Thymus (tissue), 14 donors: ENCODE measurements at places on chromosomes 11 and 22. TPM values are rescaled to one million over a fixed set of nuclear protein-coding genes. Genes with fewer than 3 reads are reported as not detected.

The MEI1 gene
- total RNA-seq: 9.2 TPM

The CABP4 gene
- total RNA-seq: 0.52 TPM

The CECR2 gene
- 0.42 TPM for total RNA-seq

The MRGPRE gene
- not detected for total RNA-seq

The XNDC1N gene
- total RNA-seq: 6.9 TPM

The IGLL5 gene
- total RNA-seq: 2.3 TPM

The KRTAP5-9 gene
- total RNA-seq: not detected

DNA sequence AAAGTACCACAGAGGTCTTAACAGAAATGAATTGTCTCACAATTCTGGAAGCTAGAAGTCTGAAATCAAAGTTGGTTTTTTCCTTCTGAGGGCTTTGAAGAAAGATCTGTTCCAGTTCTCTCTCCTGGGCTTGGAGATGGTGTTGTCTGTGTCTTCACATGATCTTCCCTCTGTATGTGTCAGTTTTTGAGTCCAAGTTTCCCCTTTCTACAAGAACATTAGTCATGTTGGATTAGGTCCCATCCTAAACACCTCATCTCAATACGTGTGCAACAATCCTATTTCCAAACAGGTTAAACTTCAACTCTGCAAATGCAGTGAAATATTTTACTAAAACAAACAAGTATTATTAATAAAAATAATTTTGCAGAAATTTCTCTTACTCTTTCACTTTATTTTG lies 3.1 kb upstream of the PTS start:
- H3K36me3 ChIP-seq: no peaks in the 10 kb centered on the region
- no peaks in the 10 kb centered on the region for H3K27me3 ChIP-seq
- peaks cover 8% of the 10 kb centered on the region for H3K4me1 ChIP-seq
- DNase-seq: no peak
- H3K4me3 ChIP-seq: no peak overlapping the region

DNA sequence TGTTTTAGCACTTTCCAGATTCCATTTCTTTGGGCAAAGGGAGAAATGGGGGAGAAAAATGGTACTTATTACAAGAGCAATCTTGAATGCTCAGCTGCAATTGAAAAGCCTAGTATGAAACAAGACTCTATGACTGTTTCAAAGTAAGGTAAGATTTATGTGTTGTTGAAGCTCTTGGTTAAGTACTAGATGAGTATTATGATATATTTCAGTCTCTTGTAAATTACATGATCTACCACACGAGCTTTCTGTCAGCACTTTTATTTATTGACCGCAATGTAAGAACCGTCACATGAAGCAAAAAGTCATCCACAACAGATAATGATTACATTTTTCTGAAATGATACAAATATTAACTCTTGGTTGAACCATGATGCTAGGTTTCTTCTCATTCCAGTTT lies 906.7 kb upstream of the CHORDC1 start:
- H3K36me3 ChIP-seq: no peaks in the 10 kb centered on the region
- H3K27me3 ChIP-seq: no peaks in the 10 kb centered on the region
- no peak overlapping the region for H3K4me3 ChIP-seq
- DNase-seq: no peak

GRCh38 chr11:83162377-83162776 lies 5.4 kb downstream of the PCF11 start:
- no peak overlapping the region for H3K4me3 ChIP-seq
- no peaks in the 10 kb centered on the region for H3K4me1 ChIP-seq
- DNase-seq: no peak
- no peaks in the 10 kb centered on the region for H3K27me3 ChIP-seq
- no peak overlapping the region for H3K27ac ChIP-seq

GRCh38 chr11:26779074-26779865 lies 57.4 kb upstream of the SLC5A12 start:
- no peak overlapping the region for H3K27ac ChIP-seq
- H3K4me1 ChIP-seq: no peaks in the 10 kb centered on the region
- H3K36me3 ChIP-seq: no peaks in the 10 kb centered on the region
- no peaks in the 10 kb centered on the region for H3K27me3 ChIP-seq

- H3K36me3 ChIP-seq: no peaks in the 10 kb centered on the region
- no peak overlapping the region for H3K4me3 ChIP-seq
- no peak overlapping the region for H3K27ac ChIP-seq
Measured at GRCh38 chr11:69981119-69981784, 96.9 kb upstream of the ANO1 start.

DNA sequence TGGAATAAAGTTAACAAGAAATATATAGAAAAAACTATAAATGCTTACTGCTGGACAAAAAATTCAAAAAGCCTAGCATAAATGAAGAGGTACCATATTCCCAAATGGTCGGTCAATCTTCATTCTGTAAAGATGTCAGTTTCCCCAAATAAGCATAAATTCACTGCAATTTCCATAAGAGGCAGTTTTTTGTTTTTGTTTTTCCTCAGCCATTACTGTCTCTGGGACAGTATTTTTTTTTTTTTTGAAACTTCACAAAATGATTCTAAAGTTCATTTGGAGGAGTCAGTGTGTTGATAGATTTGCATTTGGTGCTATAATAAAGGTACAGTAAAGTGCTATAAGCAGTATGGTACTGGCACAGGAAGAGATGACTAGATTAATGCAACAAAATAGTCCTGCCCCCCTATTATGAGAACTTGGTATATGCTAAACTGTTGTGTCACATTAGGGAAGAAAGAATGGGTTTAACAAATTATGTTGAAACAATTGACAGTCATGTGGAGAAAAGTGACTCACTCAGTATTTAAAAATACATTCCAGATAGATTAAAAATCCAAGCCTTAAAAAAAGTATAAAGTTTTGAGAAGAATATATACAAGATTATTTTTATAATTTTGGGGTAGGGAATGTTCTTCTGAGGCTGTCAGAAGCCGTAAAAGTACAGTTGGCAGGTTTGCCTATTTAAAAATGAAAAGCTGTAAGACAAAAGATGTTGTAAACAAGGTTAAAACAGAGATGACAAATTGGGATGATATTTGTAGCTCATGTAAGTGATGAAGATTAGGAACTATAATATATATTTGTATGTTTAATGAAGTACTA lies 2.6 kb upstream of the FTH1 start:
- no peak for DNase-seq
- no peak overlapping the region for H3K27ac ChIP-seq
- peaks cover 2% of the 10 kb centered on the region for H3K36me3 ChIP-seq
- H3K4me3 ChIP-seq: no peak overlapping the region

GRCh38 chr22:50316114-50317065 lies 8.9 kb upstream of the PLXNB2 start:
- H3K27ac ChIP-seq: no peak overlapping the region
- DNase-seq: no peak
- no peaks in the 10 kb centered on the region for H3K27me3 ChIP-seq
- no peaks in the 10 kb centered on the region for H3K36me3 ChIP-seq
- H3K4me1 ChIP-seq: peaks cover 25% of the 10 kb centered on the region

- H3K27me3 ChIP-seq: no peaks in the 10 kb centered on the region
- no peaks in the 10 kb centered on the region for H3K36me3 ChIP-seq
- no peak for DNase-seq
- H3K27ac ChIP-seq: no peak overlapping the region
- H3K4me1 ChIP-seq: peaks cover 9% of the 10 kb centered on the region
Measured at GRCh38 chr22:30903876-30904460, 64.6 kb downstream of the MORC2 start.

- no peak overlapping the region for H3K4me3 ChIP-seq
- DNase-seq: no peak
- H3K27me3 ChIP-seq: no peaks in the 10 kb centered on the region
- H3K4me1 ChIP-seq: no peaks in the 10 kb centered on the region
Measured at GRCh38 chr11:108933630-108934029, 268.8 kb downstream of the DDX10 start.

- no peak overlapping the region for H3K4me3 ChIP-seq
- H3K36me3 ChIP-seq: no peaks in the 10 kb centered on the region
- H3K27me3 ChIP-seq: no peaks in the 10 kb centered on the region
- no peaks in the 10 kb centered on the region for H3K4me1 ChIP-seq
- no peak for DNase-seq
Measured at GRCh38 chr11:112847568-112847967, 113.7 kb upstream of the NCAM1 start.

- no peak overlapping the region for H3K27ac ChIP-seq
- H3K4me3 ChIP-seq: no peak overlapping the region
- H3K4me1 ChIP-seq: no peaks in the 10 kb centered on the region
- no peaks in the 10 kb centered on the region for H3K27me3 ChIP-seq
Measured at GRCh38 chr22:33788927-33789326, 131.3 kb downstream of the LARGE1 start.

GRCh38 chr11:26519469-26519868 lies 52.6 kb downstream of the MUC15 start:
- H3K27ac ChIP-seq: no peak overlapping the region
- H3K4me1 ChIP-seq: no peaks in the 10 kb centered on the region
- no peaks in the 10 kb centered on the region for H3K36me3 ChIP-seq
- no peaks in the 10 kb centered on the region for H3K27me3 ChIP-seq
- H3K4me3 ChIP-seq: no peak overlapping the region

DNA sequence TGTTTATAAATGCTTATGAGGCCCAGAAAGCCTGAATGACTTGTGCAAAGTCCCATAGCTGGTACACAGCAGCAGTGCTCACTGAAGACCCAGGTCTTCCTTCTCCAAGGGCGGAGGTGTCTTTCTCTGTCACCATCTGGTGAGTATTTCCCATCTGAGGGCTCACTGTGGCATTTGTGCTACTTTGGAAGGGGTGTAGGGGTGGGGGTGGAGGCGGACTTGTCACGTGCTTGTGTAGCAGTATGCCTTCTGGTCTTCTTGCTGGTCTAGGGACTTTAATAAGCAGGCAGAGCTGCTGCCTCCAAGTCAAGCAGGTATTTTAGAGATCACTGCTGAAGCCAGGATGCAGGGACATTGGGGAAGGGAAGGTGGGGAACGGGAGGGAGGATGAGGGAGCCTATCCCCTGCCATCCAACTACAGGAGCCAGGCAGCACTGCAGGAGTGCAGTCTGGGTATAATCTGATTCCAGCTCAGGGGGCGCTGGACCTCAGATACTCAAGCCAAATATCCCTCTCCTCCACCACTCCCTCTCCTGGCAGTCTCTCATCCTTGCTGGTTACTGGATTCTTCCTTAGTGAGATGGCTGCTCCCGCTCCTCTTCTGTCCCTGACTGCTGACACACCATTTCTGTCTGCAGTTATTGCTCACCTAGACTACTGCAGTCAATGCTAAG lies 3.4 kb downstream of the ABCC8 start:
- H3K27me3 ChIP-seq: peaks cover 36% of the 10 kb centered on the region
- no peaks in the 10 kb centered on the region for H3K4me1 ChIP-seq
- no peaks in the 10 kb centered on the region for H3K36me3 ChIP-seq
- DNase-seq: no peak
- H3K27ac ChIP-seq: no peak overlapping the region
